Natural killer cell (primary cell): ENCODE measurements at places on chromosomes 7 and 10. TPM values are rescaled to one million over a fixed set of nuclear protein-coding genes. Genes with fewer than 3 reads are reported as not detected.

AGMO gene
- not detected for total RNA-seq

ZNF853 gene
- 12.0 TPM for total RNA-seq

GRCh38 chr7:116584721-116585120, 59.9 kb downstream of the CAV1 start:
- no peak for DNase-seq

- no peak for DNase-seq
Observed at GRCh38 chr10:117000580-117000979, 4.4 kb downstream of the SHTN1 start.

DNA sequence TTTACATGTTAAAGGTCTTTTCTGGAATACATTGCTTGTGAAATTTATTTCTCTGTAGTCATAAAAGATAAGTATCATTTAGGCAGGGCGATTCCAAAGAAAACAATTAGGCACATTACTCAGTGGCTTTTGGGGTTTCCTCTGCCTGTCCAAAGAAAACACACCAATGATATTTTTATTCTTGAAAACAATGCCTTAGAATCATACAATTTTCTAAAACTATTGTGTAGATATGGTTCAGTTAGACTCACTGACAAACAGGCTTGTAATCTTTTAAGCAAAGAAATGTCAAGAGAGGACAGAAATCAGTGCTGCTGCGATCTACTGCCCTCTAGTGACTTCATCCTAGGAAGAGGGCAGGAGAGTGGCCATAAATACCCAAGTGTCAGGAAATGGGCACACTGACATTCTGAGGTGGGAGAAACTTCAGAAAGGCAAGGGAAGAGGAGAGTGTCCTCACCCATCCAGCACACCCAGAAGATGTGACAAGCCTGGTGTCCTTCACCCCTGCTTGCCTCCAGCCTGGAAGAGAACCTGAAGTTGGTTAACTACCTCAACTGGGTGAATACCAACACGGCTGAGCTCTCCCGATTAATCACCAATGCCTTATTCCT, 120.5 kb downstream of the GALNT11 start:
- no peak for DNase-seq

GRCh38 chr7:30070052-30070451, 41.8 kb downstream of the PLEKHA8 start:
- no peak for DNase-seq

- DNase-seq = no peak
Observed at GRCh38 chr10:113665806-113666354, 2.0 kb upstream of the NRAP start.
